ENCODE measurements at places on chromosomes 6 and 20. TPM values are rescaled to one million over a fixed set of nuclear protein-coding genes. Genes with fewer than 3 reads are reported as not detected.

DNA sequence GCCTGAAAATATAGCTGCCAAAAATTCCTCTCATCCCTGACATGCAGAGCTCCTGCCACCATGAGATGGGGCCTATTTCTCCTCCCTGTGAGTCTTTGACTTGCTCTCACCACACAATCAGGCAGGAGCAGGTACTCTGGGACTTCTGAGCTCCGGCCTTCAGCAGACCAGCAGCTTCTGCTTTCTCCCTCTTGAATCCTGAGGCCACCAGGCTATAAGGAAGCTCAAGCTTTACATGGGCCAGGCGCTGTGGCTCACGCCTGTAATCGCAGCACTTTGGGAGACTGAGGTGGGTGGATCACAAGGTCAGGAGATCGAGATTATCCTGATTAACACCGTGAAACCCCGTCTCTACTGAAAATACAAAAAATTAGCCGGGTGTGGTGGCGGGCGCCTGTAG, 238.7 kb upstream of the RREB1 start:
- no peak for DNase-seq

GRCh38 chr20:54535746-54536145, 60.4 kb downstream of the DOK5 start:
- DNase-seq = no peak

GRCh38 chr6:168099201-168100010, 20.4 kb upstream of the FRMD1 start:
- no peak for DNase-seq

ID4 gene
- 7.0 TPM for total RNA-seq

NCR2 gene
- total RNA-seq = not detected

DNA sequence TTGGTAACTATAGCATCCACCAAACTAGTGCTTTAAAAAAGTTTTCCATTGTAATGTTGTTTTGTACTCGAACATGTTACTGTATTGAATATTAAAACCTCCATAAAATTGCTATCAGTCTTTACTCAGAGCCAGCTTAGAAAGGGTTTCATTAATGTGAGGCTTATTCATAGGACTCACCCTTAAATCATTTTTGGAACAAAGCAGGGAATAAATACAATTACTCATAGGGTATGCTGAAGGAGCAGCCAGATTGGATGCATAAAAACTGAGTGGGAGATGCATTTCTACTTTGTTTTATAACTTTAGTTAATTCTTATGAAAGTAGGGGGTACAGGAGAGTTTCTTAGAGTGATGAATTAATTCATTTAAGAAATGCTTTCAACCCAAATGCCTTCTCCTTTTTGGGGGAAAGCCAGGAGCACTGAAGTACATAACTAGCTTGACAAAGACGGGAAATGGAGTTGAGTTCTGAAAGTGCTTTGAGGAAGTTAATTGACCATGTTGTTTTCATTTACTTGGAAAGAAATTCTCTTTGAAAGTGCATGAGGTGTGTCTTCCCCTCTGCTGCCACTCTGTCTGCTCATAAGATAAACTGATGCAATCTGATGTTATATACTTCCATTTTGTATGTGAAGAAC, 90.3 kb downstream of the RNF144B start:
- no peak for DNase-seq

DNA sequence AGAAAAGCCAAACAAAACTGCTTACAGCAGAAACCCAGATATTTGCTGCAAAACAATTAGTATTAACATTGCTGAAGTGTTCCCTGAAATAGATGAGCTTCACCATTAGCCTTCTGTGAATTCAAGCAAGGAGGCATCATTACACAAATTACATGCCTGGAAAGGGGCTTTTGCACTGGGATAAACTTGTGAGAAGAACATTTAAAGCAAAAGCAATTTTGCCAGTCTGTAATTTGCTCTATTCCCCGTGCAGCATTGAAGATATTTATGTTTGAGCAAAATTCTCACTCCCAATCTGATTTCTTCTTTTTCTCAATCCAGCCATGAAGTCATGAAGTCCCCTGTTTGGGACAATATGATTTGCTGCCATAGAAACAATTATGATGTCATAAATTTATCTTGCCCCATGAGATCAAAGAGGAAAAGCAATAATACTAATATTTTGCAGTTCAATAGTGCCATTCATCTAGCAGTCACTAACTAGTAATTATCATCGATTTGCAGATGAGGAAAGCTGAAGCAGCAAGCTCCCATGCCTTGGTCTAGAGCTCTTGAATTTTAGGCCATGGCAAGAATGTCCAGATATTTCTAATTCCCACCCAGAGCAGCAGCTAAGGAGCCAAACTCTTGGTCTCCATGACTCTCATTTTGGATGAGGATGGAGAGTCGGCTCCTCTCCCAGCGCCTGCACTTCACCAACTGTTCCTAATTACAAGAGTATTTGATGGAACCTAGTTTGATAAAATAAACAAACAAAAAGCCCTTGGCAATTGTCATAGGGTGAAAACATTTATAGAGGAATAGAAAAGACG, 49.5 kb upstream of the CCN6 start:
- DNase-seq = peak; percentile 16

GRCh38 chr6:33959661-33960344, 156.0 kb upstream of the MLN start:
- no peak for DNase-seq

GRCh38 chr6:137852346-137852745, 14.7 kb upstream of the TNFAIP3 start:
- no peak for DNase-seq

- DNase-seq = no peak
Measured at GRCh38 chr6:123838505-123839234, 35.0 kb downstream of the NKAIN2 start.

DNA sequence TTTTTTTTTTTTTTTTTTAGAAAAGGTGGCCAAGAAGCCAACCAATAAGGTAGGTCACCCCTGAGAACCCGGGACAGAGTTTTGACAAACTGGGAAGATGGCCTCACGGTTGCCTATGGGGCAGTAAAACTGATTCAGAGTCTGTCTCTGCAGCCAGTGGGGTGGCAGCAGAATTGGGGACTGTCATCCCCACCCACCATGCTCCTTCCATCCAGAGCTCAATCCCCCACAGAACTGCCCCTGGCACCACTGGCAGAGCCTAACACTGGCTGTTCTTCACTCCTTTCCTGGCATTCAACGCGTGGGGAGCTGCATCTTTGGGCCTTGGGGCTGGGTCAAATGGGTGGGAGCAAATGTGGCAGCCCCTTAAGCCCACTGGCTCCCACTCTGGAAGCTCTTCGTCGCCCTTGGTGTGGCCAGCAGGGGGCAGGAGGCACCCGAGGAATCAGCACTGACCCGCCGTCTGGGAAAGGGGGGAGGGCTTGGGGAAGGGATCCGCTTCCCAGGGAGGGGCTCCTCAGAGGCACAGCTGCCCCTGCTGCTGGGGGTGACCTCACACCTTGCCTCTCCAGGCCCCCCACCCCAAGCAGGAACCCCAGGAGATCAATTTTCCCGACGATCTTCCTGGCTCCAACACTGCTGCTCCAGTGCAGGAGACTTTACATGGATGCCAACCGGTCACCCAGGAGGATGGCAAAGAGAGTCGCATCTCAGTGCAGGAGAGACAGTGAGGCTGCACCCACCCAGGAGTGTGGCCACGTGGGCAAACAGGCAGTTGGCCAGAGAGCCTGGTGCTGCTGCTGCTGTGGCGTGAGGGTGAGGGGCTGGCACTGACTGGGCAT, 10.4 kb downstream of the CD40 start:
- DNase-seq = no peak

DNA sequence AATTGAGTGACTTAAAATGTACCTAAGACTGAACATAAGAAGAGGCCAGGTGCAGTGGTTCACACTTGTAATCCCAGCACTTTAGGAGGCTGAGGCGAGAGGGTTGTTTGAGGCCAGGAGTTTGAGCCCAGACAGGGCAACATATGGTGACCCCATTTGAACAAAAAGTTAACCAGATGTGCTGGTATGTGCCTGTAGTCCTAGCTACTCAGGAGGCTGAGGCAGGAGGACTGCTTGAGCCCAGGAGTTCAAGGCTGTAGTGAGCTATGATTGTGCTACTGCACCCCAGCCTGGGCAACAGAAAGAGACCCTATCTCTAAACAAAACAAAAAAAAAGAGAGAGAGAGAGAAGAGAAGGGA, 10.1 kb upstream of the PAQR8 start:
- DNase-seq = no peak

- DNase-seq = peak; percentile 23
Measured at GRCh38 chr6:111872401-111873177, 663 bp downstream of the FYN start.

VGLL2 gene
- total RNA-seq = not detected

F13A1 gene
- 55.1 TPM for total RNA-seq

DNA sequence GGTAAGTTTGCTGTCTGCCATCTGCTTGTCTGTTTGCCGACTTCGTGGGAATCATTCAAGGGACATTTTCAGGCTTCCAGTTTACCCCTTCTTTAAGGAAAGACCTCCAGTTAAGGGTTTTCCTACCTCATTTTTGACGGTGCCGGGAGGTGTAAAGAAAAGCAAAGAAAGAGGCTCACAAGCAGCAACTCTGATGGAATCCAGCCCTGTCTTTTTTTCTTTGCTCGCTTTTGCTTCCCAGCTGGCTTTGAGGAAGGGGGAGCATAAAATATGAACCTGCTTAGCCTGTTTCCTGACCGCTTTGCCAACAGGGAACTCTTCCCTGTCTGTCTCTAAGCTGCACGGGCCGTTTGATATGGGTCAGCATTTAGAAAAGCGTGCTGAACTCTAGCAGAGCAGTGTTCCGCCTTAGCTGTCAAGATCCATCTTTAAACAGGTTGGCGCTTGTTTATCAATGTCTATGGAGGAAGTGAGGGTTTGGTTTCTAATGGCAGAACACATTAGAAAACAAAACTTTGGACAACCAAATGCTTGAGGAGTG, 13.8 kb downstream of the SYTL3 start:
- DNase-seq = no peak

Data from mucosa of gallbladder (tissue), 1 donor.